ENCODE measurements at places on chromosomes 5 and 9.

DNA sequence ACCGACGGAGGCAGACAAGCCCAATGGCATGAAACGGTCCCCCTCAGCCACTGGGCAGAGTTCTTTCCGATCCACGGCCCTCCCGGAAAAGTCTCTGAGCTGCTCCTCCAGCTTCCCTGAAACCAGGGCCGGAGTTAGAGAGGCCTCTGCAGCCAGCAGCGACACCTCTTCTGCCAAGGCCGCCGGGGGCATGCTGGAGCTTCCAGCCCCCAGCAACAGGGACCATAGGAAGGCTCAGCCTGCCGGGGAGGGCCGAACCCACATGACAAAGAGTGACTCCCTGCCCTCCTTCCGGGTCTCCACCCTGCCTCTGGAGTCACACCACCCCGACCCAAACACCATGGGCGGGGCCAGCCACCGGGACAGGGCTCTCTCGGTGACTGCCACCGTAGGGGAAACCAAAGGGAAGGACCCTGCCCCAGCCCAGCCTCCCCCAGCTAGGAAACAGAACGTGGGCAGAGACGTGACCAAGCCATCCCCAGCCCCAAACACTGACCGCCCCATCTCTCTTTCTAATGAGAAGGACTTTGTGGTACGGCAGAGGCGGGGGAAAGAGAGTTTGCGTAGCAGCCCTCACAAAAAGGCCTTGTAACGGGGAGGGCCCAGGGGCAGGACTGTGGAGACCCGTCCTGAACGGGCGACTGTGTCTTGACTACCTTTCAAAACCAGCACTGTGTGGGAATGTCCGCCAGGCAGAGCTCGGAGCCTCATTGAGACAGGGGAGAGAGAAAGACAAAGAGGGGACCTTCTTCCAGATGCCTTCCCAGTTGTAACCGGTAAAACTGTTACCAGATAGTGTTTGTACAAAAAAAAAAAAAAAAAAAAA lies 29.9 kb downstream of the CD180 start:
- no peak for DNase-seq

DNA sequence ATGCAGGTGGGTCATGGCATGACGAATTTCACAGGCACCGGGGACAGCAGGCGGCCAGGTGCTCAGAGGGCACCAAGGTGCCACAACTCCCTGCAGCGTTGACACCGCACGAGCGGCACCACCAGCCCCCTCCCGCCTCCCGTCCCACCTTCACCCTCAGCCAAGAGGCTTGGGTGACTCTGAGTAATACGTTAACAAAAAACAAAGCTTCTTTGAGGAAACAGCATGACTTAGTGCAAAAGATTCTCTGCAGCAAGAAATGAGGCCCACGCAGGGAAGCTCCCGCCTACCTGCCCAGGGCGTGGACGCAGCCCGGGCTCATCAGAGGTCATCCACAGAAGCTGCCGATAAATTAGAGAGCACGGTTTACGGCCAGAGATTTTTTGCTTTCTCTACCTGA lies 4.1 kb downstream of the TMEM250 start:
- DNase-seq, result no peak

DNA sequence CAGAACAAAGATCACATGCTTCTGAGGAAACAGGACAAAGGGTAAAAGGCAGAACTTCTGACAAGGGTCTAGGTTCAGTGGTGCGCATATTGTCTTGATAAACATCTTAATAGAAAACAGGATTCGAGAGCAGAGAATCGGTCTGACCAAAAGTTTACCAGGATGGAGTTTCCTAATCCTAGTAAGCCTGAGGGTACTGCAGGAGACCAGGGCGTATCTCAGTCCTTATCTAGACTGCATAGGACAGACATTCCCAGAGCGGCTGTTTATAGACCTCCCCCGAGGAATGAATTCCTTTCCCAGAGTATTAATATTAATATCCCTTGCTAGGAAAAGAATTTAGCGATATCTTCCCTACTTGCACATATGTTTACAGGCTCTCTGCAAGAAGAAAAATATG lies 32.4 kb upstream of the TNFSF8 start:
- no peak for DNase-seq

DNA sequence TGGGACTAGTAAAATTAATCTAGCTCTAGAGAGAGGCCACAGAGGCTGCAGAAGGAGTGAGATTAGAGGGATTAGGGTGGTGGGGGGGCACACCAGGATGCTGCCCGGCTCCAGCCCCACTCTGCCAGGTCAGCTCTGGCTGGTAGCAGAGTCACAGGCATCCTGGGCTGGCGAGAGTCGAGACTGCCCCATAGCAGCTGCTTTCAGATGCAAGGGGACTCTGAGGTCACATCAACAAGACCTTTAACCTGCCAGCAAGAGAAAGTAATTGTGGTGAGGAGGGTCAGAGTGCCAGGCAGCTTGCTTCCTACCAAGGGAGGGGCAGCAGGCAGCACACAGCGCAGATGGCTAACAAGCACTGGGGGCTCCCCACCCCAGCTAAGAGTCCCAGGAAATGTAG lies 7.5 kb downstream of the EPB41L4B start:
- no peak for DNase-seq

- DNase-seq, result no peak
These were observed 208.1 kb upstream of the PIK3R1 start for GRCh38 chr5:68007451-68007850.

GRCh38 chr5:107232788-107233187 lies 437.9 kb downstream of the EFNA5 start:
- DNase-seq, result no peak

DNA sequence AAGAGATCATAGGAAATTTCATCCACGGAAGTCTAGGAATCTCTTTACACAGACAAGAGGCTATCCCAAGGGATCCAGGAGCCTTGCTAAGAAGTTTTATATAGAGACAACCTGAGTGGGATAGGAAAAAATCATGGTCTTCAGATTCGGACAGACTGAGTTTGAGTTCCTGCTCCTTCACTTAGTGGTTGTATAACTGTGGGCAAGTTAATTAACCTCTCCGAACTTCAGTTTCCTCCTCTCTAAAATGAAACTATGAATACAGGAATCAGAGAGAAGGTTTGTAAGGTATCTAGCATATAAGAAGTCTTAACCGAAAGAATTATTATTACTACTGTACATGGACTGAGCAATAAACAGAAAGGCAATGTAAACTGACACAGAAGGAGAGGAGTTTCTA lies 35.1 kb downstream of the NR2F1-AS1 start:
- DNase-seq, result no peak

- no peak for DNase-seq
These were observed 2.7 kb upstream of the GBGT1 start for GRCh38 chr9:133166392-133166791.

DNA sequence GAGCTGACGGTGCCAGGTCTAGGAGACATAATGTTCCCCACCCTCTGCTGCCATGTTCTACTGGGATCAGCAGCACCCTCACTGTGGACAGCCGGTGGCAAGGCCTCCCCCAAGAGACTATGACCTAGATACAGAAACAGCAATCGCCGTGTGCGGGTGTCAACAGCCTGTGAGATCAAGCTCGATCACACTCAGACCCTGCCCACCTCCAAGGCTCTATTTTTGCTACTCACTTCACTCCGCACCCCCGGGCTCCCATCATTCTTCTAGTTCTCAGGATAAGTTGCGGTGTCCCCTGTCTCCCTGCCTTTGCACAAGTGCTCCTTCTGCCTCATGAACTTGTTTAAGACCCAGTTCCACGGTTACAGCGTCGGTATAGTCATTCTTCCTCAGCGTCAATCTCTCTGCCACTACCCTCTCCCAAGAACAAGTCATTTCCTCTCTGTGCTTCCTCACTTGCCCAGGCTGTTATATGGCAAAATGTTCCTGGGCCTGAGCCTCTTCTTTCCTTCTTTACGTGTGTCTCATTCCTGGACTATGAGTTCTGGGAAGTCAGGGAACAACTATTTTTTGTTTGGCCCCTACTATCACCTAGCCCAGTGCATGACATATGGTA lies 5.4 kb upstream of the DOCK8 start:
- DNase-seq, result no peak

GRCh38 chr5:103207653-103208052 lies 50.9 kb upstream of the MACIR start:
- DNase-seq, result no peak

DNA sequence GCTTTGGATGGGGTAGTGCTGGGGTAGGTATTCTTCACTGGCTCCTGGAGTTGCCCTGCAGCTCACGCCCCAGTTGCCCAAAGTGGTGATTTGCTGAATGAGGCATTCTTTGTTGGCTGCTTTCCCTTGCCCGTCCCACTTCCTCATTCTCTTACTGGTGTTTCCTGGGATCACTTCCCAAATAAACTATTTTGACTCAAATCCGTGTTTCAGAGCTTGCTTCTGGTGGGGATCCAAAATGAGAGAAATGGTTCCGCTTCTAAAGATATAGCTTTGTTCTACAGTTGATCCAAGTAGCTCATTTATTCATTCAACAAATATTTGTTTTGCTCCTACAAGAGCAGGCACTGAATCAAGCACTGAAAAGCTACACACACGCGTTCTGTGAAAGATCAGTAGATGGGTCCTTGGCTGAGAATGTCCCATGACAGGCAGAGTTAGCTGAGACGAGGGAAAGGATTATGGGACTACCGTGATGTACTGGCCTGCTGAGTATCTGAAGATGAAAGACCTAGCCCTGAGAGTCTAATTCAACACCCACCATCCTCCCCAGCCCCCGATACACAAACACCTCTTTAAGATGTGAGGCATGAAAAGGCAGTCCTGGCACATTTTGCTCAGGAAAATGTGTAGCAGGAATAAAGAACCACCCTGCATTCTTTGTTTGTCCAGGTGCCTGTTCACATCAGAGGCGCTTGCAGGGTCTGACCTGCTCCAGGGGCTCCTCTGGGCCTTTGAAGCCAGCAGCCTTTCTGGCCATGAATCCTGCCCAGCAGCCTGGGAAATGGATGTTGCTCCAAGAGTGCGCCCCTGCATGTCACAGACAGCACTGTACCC lies 143.1 kb upstream of the RANBP3L start:
- DNase-seq, result no peak

- DNase-seq, result peak; percentile 54
These were observed 57.5 kb downstream of the DAB2IP start for GRCh38 chr9:121708768-121709488.

GRCh38 chr5:41648996-41649395 lies 138.6 kb upstream of the PLCXD3 start:
- DNase-seq, result no peak

GRCh38 chr5:12357626-12358025 lies 453.4 kb upstream of the CTNND2 start:
- no peak for DNase-seq

GRCh38 chr9:87910821-87911220 lies 6.9 kb upstream of the SPATA31C1 start:
- DNase-seq, result no peak

DNA sequence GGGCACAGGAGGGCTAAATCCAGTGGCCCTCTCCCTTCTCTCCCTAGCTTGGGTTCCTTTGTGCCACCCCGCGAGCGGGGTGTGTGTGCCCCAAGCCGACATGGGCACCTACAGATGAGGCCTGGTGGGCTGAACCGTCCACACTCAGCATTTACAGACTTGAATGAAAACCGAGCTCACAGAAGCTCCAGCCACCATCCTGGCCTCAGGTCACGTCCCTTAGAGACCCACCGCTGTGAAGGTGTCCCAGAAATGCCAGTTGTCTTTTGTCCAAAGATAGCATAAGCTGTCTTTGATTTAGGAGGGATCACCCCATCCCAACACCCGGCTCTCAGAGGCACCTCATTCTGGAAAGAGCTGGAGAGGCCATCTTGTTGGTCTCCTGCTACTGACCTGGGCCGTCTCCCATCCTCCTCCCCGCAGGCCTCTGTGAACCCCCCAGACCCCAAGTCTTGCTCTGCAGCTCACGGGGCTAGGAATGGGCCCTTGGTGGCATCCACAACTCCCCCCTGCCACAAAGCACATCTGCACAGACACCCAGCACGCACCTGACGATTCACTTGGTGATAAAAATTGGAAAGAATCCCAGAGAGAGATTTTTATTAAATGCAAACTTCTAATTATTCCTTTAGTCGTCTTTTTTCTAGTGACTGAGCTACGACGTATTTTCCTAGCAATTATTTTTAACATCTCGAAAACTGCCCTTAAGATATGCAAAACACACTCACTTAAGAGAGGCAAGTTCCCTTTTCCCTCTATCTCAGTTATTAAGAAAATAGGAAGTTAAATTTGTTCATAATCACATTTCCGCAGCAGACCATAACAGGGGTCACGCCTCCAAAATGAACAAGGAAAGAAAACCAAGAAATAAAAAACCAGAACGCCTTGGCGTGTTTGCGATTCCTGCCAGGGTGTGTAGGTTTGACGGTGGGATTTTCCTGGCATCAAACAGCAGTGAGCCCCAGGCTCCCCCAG lies 80.5 kb upstream of the LMX1B start:
- DNase-seq, result no peak

- no peak for DNase-seq
These were observed 45.5 kb upstream of the ANKRD33B start for GRCh38 chr5:10518347-10518746.

GRCh38 chr5:14450018-14450524 lies 131.5 kb upstream of the OTULINL start:
- DNase-seq, result no peak

DNA sequence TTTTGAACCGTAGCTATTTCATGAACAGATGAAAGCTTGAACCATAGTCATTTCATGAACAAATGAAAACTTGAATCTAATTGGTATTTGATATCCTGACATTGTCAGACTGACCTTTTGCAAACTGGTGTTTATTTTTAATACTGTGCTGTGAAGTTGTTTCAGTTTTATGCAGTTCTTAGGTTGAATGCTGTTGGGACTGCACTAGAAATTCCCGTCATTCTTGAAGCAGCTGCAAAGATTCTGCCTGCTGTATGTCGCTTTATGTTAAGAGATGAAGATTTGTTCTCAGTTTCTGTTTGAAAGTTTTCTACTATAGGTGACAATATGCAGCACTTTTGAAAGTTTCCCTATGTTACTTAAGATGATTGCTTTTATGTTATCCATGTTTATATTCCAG lies 22.5 kb upstream of the FAM120AOS start:
- no peak for DNase-seq

DNA sequence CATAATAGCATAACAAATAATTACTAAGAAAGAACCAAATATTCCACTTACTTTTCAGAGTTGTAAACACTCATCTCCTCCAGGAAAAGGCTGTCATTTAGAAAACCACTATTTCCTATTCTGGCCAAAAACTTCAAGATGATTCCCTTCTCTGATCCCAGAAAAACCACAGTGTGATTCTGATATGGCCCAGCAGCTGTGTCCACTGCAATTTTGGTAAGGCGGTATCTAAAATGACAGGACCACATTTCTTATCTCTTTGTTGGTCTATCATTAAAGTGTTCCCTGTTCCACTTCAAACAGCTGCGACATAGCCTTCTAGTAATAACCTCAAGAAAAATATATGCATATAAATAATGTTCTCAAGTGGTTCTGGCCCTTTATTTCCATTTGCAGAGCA lies 96.1 kb downstream of the SEMA6A start:
- no peak for DNase-seq

- no peak for DNase-seq
These were observed 394.8 kb upstream of the MEF2C start for GRCh38 chr5:89277816-89278215.

- no peak for DNase-seq
These were observed 87.5 kb upstream of the SSBP2 start for GRCh38 chr5:81838307-81838906.

GRCh38 chr5:133565993-133566392 lies 46.3 kb downstream of the FSTL4 start:
- DNase-seq, result no peak

- no peak for DNase-seq
These were observed 37.5 kb downstream of the DAP start for GRCh38 chr5:10723514-10723913.

GRCh38 chr9:113416149-113416721 lies 5.7 kb downstream of the C9orf43 start:
- DNase-seq, result no peak

- peak; percentile 42 for DNase-seq
These were observed 545.2 kb downstream of the CSNK1G3 start for GRCh38 chr5:124056991-124057723.

All from NCI-H1694 treated with DMSO at 0.1 percent for 48 hours (cell line).